ENCODE measurements at places on chromosomes 5 and 9.

GRCh38 chr5:74543162-74543995, 97.1 kb downstream of the ENC1 start:
- peak; percentile 96 for DNase-seq

DNA sequence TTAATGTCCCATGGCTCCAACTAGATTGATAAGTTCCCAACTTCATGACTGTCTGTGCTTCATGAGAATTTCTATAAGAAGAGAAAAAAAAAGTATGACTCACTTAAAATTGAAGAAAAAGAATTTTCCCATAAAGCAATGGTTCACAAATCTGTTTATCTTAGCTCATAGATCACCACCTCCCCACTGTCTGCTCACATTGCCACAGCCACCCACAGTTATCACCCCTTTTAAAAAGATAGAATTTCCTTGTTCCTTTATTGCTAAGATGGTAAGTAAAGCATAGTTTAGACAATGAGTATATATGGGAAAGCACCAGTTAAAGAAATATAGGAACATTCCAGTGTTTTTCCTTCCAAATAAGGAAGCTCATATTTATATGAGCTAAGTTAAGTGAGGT, 67.1 kb downstream of the ALDH7A1 start:
- DNase-seq: no peak

GRCh38 chr9:37104183-37104889, 16.0 kb upstream of the ZCCHC7 start:
- DNase-seq: peak; percentile 68

GRCh38 chr9:17398350-17398749, 180.5 kb upstream of the SH3GL2 start:
- DNase-seq: no peak

DNA sequence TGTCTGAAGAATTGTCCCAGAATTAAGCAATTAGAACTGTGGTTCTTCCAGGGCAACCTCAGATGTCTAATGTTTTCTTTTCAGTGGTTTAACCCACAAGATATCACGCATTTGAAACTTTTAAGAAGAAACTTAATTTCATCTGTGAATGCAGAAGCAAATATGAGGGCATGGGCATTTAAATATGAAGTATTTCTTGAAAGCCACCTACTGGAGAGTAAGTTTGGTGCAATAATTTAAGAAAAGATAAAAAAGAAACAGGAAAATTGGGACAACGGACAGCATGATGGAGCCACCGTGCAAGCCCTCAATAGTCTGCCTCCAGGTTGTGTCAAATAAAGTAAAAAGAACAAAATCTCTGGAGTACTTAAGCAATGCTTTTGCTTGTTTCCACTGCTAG, 1.2 kb upstream of the CAPSL start:
- DNase-seq: no peak

- DNase-seq: peak; percentile 52
These were observed 13.7 kb upstream of the ADAMTS16 start for GRCh38 chr5:5126444-5126843.

GRCh38 chr9:35508069-35508468, 18.2 kb downstream of the RUSC2 start:
- DNase-seq: no peak

GRCh38 chr5:72383280-72383679, 63.1 kb downstream of the PTCD2 start:
- no peak for DNase-seq

GRCh38 chr5:116090302-116090701, 5.5 kb downstream of the COMMD10 start:
- DNase-seq: no peak

GRCh38 chr5:143037071-143037470, 266.9 kb downstream of the ARHGAP26 start:
- no peak for DNase-seq

DNA sequence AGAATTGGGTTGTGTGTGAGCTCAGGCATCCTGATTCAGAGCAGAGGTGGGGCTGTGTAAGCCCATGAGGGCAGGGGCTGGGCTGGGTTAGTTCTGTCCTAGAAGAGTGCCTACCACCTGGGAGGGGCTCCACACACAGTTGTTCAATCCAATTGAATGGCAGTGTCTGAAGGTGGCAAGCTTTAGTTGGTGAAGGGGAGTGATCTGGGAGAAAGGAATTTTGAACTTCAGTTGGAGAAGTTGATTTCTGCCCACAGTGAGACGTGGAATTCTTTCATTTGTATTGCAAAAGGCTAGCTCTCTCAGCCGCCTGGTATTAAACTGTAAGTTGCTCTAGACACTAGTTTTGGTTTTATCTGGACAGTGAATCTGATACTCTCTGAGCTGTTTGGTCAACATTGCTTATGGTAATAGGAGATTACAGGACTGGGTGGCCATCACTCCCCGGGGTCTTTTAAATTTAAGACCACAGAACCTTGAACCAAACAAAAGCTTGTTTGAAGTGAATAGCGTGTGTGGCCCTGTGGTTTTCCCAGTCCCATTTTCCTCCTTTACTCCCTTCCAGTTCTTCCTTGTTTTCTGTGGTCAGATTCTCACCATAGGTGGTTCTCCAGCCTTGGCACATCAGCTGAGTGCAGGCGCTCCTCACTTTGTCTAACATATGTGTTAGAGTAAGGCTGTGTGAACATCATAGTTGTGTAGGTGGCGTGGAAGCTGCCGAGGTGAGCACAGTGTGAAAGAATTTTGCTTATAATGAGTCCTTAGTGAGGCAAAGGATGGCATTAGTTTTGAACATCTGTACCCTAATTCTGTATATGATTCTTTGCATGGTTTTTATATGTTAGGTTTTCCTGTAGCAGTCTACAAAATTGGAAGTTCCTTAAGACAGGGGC, 78.0 kb downstream of the ARHGAP26 start:
- DNase-seq: peak; percentile 78

DNA sequence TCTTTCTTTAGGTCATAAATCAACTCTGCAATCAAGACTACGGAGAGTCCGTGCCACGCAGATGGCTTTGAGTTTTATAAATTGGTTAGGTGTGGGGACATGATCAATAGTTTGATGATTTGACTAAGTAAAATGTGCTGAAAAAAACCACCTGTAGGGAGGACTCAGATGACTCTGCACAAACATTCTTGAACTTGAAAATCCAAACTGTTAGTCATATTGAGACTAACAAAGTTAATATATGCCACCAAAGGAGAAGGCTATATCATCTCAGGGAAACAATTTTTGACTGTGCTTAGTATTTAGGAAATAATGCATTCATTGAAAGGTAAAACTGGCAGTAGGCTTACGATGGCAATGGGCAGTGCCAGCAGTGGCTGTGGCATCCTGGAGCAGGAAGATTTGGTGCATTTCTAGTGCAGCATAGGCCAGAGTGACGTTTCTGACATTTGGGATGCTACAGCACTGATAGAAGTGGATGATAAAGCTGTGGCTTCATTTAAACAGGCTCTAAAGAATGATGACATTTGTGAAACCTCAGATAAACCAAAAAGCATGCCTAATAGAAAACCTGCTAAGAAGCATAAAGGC, 291.1 kb downstream of the MLLT3 start:
- DNase-seq: no peak

DNA sequence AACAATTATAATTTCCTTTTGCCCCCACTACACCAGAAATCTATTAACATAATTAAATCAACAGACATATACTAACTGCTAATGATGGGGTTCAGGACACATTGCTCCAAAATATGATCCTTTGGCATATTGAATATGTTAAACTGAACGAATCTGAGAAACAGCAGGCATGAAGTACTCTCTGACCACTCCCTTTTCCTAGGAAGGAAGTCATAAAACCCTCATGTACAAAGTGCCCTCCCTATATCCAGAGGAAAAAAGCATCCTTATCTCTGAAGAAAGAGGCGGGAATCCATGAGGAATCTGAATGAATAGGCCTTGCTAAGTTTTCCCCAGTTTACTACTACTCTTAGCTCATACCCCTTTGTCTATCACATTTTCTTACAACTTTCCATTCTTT, 67.9 kb downstream of the ADAMTS6 start:
- no peak for DNase-seq

DNA sequence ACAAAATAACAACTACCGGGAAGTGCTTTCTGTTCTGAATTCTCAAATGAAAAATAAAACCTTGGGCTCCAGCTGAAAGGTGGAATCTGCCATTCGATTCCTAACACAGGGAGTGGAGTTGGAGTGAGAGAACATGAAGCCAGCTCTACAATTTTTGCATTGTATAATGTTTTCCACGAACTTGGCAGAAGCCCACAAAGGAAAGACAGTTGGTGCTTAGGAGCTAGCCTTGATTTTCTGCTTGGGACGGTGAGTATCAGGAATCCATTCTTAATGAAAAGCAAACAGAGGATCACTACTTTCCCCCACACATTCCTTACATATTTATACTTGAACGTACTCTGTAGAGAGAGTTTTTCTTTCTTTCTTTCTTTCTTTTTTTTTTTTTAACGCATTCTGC, 74.2 kb upstream of the FBXL7 start:
- DNase-seq: peak; percentile 78

- DNase-seq: no peak
These were observed 222.0 kb downstream of the EDIL3 start for GRCh38 chr5:84162695-84163094.

DNA sequence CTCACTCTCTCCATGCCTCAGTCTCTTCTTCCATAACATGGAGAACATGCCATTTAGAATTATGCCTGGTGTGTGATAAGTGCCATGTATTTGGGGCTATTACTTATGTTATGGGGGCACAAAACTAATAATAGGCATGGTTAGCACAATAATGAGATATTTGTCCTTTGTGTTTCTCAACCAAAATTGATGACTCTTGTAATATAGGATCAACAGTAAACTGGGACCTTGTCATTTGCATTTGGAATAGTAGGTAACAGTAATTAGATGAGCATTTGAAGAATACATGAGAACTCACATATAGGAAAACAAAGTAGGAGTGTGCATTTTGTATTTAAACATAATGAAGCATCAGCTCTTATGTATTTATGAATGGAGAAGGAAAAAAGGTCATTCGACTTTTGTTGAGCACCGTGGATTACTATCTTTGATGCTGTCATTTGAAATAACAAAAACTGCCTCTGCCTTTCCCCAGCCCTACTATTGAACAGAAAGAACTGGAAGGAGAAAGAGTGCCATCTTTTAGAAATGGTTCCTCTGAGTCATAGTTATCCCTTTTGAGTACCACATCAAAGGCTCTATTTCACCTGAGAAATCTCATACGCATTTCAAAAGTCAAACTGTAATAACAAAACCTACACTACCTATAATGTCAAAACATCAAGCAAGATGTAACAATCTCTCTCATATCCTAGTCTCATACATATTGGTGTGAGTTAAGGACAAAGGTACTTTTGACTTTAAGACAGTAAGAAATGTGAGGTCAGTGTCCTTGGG, 655.2 kb downstream of the PDE4D start:
- DNase-seq: no peak

- DNase-seq: peak; percentile 84
These were observed 7.2 kb upstream of the KLHL3 start for GRCh38 chr5:137743031-137743640.

DNA sequence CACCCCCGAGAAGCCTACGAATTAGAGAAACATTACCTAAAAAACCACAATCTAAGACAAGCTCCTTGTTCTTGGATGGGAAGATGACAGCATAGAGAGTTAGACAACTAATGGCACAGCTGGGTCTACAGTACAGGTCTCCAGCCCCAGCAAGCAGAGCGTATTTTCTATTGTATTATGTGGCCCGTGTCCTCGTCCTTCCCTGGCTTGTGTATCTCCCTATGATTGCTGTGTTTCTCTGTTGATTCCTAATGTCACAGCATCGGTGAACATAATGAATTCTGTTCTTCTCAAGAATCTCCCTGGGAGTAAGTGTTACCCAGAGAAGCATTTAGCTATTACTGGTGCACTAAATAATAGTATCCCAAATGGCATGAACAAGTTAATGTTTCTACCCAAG, 66.8 kb upstream of the CEP78 start:
- DNase-seq: no peak

- DNase-seq: no peak
These were observed 47.1 kb upstream of the IFNK start for GRCh38 chr9:27476870-27477515.

GRCh38 chr5:21263361-21263760, 1275.4 kb upstream of the CDH18 start:
- peak; percentile 3 for DNase-seq

DNA sequence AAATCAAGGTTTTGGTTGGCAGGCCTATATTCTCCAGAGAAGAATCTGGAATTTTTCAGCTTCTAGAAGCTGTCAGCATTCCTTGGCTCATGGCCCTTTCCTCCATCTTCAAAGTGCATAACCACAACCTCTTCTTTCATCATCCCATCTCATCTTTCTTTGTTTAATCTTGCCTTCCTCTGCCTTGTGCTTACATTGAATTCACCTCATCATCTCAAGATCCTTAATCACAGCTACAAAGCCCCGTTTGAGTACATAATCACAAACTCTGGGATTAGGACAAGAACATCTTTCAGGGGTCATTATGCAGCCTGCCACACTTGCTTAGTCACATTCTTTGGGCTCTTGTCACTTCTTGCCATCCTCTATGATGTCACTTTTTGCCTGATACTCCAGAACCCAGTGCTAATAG, 130.3 kb downstream of the FOXD1 start:
- no peak for DNase-seq

- no peak for DNase-seq
These were observed 68.0 kb downstream of the HINT1 start for GRCh38 chr5:131096774-131097710.

DNA sequence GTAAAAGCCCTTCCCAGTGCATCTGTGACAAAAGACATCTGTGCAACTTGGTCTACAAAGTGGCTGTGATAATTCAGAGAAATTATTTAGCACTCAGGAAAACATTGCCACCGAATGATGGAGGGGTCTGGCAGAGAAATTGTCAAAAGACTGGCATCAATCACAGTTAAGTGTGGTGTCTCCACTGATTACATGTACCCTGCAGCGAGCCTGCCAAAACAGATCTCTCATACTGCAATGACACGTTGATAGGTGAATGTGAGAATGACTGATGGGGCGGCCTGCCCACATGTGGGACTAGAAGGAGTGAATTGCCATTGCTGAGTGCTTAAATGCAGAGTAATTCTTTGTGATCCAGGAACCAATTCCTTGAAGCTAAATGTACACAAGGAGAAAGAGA, 136.4 kb upstream of the PCSK5 start:
- no peak for DNase-seq

DNA sequence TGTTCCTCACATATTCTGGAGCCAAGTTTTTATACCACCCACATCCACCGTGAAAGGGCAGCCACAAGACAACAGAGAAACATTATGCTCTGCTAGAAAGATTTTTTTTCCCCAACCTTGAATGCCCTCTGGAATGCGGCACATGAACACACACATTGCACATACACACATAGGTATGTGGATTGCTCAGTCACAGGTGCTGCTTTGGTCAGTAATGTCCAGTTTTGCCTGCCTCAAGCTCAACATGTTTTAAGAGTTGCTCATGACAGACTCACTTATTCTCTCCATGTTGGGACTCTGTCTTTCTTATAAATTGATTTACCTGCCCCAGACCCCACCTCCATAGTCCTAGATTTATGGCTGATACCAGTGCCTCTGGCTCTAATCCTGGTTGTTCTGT, 138.0 kb upstream of the ASTN2 start:
- DNase-seq: no peak

DNA sequence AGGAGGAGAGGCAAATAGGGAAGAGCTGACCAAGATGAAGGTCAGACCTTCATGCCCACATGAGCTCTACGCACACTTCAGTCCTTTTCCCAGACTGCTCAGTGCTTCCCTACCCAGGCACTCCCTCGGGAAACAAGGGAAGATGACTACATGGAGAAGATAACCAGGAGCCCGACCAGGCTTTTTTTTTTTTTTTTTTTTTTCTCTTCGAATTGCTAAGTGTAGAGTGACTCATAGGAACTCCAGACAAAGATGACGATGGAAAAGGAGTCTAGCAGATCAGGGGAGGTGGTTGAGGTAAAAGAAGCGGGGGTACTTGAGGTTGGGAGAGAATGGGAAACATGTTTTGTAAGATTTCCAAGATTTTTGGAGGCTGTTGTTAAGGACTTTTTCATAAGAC, 526.1 kb downstream of the BNC2 start:
- DNase-seq: peak; percentile 85

All from astrocyte of the hippocampus (primary cell).